ENCODE measurements at places on chromosomes 2 and 18.

GRCh38 chr2:157810037-157810436, 66.1 kb downstream of the ACVR1 start:
- no peak for DNase-seq

DNA sequence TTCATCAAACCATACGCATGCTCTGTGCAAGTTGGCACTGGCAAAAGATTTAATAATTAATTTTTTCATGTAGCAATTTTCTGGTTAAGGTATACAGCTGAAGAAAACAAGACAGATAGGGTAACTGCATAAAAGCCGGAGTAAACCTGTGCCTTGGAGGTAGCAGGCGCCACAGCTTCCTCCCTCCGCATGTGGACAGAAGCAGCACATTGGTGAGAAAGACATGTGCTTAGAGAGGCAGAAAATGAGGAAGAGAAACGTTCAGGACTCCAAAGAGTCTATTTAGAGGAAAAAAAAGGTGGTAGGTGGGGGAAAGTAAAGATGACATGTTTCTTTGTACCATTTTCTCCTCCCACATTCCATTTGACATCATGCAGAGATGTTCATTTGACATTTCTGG, 9.3 kb downstream of the ST6GAL2 start:
- no peak for DNase-seq

DNA sequence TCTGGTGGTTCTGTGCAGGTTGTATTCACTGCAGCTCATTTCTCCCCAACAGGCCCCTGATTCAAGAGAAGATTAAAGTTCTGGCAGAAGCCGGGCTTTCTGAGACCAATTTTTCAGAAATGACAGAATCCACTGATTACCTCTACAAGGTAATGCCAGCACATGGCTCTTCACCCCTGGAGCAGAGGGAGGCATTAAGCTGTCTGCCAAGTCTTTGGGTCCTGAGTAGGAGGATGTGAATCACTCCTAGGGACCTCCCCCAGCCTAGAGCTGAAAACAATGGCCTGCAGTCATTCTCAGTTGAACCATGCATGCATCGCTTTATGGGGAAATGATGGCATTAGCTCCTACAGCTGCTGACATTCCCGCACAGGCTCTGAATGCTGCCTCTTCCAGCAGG, 20.5 kb upstream of the RPL37A start:
- no peak for DNase-seq

DNA sequence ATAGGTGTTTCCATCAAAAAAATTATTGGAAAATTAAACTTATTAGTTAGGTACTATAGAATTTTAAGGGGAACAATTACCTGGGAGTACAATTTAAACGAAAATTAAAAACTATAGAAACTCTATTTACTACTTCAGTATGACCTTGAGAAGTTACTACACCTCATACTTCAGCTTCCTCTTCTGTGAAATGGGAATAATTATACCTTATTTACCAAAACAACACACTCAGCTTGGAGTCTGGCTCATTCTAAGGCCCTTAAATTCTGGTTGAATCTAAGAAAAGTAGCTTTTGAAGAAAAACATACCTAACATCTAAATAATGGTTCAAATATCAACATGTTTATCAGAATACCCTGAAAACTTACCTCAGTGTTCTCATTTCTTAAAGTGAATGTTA, 2.7 kb downstream of the NABP1 start:
- no peak for DNase-seq

GRCh38 chr2:237540223-237540775, 26.1 kb upstream of the PRLH start:
- DNase-seq, result no peak

DNA sequence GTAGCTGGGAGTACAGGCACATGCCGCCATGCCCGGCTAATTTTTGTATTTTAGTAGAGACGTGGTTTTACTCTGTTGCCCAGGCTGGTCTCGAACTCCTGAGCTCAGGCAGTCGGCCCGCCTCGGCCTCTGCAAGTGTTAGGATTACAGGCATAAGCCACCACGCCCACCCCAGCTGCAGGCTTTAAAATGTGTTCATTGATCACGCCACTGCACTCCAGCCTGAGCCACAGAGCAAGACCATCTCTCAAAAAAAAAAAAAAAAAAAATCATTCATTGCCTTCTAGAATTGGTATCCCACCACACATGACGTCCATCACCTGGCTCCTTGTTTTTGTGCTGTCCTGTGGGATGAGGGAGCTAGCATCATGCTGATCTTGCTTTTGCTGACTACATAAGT, 127.4 kb downstream of the VIT start:
- no peak for DNase-seq

DNA sequence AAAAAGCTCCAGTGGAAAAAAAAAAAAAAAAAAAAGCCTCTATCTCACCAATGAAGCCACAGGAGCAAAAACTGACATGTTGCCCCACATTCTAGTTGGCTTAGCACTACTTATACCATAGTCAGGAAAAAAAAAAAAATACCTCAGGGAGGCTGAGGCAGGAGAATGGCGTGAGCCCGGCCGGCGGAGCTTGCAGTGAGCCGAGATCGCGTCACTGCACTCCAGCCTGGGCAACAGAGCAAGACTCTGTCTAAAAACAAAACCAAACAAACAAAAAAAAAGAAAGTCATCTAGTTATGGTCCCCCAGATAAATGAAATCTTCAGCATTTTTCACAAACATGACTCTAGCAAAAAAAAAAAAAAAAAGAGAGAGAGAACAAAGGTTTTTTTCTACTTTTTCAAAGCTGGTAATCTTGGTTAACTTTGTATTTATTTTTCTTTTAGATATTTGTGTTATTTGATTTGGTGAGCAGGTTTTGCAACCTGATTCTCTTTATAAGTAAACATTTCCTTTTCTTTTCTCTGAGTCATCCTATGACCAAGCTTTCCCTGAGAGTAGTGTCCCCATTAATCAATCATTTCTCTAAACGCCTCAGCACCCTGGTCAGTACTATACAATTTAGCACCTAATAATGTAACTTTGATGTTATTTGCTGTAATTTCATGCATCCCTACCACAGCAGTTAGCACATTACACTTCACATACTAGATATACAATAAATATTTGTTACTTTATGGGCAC, 273.7 kb upstream of the PIK3C3 start:
- DNase-seq, result no peak

- no peak for DNase-seq
Measured at GRCh38 chr2:127811397-127812321, 688 bp upstream of the WDR33 start.

DNA sequence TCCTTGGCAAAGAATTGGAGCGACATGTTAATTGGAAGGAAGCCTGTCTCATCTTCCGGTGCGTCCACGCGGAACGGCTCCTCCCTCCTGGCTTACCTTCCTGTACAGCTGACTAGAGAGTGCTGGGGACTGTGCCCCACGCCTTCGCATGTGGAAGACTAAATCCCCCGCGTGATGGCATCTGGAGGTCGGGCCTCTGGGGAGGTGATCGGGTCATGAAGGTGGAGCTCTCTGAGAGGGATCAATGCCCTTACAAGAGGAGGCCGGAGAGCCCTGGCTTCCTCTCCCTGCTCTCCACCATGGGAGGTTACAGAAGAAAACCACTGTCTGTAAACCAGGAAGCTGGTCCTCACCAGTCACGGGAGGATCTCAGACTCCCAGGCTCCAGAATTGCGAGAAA, 104.1 kb upstream of the OTOS start:
- DNase-seq, result no peak

DNA sequence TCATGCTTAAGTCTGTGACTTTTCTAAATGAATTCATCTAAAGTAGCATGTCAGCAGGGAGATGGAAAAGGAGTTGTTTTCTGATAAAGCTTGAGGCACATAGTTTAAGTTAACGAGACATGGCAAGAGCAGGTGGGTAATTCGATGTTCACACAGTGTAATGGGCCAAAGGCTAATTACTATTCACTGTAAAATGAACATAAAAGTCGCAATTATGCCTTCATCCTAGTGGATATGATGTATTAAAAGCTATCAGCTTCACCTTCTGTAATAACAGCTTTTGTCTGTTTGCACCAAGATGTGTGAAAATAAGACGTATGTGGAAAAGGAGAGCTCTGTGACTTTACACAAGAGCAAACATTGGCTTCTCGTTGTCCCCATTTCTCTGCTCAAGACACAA, 94.2 kb upstream of the CDH20 start:
- DNase-seq, result no peak

DNA sequence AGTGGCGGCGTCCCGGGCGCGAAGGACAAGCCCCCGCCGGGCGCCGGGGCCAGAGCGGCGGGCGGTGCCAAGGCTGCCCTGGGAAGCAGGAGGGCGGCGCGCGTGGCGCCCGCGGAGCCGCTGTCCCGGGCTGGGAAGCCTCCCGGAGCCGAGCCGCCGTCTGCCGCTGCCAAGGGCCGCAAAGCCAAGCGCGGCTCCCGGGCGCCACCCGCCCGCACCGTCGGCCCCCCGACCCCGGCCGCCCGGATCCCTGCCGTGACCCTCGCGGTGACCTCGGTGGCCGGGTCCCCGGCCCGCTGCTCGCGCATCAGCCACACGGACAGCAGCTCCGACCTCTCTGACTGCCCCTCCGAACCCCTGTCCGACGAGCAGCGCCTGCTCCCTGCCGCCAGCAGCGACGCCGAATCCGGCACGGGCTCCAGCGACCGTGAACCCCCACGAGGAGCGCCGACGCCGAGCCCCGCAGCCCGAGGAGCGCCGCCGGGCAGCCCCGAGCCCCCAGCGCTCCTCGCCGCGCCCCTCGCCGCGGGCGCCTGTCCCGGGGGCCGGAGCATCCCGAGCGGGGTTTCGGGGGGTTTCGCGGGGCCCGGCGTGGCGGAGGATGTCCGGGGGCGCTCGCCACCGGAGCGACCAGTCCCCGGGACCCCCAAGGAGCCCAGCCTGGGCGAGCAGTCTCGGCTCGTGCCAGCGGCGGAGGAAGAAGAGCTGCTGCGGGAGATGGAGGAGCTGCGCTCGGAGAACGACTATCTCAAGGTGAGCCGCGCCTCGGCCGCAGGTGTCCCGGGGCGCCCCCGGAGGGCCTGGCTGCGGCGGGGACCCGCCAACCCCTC, 820 bp downstream of the MTCL1 start:
- DNase-seq, result no peak

- no peak for DNase-seq
Measured at GRCh38 chr2:85057226-85057962, 75.8 kb upstream of the TCF7L1 start.

- DNase-seq, result no peak
Measured at GRCh38 chr2:111118481-111118980, 2.2 kb upstream of the BCL2L11 start.

DNA sequence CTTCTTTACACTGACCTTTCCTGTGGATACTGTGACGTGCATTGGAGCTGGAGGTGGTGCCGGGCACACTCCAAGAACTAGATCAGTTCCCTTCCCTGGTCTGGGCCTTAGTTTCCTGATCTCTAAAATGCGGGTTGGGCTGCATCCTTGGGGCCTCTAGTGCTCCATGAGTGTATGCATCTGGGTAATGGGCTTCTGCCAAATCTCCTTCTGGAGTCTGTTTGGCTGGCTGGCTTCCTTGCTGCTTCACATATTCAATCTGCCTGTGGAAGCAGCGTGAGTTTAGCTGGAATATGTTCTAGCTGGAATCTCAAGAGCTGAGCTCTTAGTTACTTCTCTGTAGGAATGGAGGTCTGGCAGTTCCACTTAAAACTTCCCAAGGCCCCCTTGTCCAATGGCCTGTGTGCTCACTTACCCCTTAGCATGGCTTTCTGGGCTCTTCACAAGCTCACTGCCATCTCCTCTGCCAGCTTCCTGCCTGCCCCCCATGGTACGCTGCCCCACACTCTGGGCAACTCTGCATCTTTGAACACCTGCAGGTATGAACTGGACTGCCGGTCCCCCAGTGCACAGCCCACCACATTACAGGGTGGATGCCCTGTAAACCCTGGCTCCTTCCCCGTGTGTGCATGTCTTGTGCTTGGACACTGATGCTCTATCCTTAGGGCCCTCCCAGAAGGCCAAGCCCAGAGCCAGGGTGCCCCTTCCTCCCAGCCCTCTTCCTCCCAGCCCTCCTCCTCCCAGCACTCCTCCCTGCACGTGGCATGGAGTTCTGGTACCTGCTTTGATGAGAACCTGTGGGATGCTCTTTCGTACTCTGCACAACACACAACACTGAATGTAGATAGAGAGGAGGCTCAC, 103.6 kb upstream of the SMAD2 start:
- no peak for DNase-seq

- DNase-seq, result no peak
Measured at GRCh38 chr2:219273937-219274336, 5.2 kb upstream of the DNAJB2 start.

DNA sequence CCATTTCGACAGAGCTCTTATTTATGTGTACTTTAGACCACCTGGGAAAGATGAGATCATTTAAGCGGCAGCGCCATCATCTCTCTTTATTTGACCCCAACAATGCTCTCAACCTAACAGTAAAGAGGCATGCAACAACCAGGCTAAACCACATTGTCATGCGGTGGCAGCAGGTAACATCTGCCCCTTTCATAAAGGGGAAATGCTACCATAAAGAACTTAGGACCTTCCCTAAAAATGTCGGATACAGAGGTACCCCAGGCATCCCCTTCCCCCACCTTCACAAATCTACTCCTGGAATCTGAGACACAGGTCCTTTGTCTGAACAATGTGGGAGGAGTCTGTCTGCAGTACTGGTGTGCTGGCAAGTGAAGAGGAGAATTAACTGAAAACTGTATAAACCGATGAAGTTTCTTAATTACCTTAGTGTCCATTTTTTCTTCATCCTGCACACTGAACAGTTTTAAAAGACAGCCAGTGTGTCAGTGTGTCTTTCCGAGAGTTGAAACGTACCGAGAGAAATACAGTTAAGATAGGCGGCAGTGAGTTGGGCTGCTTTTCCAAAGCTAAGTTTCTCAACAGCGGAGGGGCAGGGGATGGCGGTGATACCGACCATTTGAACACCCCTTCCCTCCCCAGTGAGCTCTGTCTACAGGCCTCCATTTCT, 1.9 kb downstream of the MEX3C start:
- DNase-seq, result no peak

GRCh38 chr2:112627060-112628040, 18.4 kb upstream of the SLC20A1 start:
- DNase-seq, result no peak

DNA sequence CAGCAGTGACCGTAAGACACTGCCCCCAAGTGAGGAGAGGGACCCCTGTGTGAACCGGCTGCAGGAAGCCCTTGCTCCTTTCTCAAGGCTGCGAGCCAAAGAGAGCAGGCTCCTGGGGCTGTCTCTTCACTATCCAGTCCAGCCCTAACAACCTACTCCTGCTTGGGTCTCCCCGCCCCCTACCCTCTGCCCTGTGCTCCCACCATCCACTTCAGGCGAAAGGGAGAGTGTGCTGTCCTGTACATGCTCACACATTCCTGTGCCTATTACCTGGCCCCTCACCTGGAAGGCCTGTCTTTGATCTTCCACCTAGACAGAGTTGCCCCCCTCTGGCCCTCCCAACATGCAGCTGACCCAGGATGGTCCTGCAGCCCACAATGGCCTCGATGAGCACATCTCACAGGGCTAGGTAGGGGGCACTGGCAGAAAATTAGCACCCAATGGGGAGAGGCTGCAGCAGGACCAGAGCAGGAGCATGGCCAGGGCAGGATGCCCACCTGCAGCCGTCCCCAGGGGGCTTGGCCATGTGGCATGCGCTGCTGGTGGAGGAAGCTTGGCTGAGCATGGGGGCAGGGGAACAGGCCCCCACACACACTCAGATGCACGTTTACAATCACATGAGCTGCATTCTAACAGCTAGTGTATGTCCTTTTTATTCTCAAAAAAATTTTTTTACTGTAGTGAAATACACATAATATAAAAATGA, 93.5 kb downstream of the POLR1A start:
- no peak for DNase-seq

All from activated CD8-positive, alpha-beta memory T cell treated with anti-CD3 and anti-CD28 coated beads for 1 hour (primary cell).